COLO829 (cell line): ENCODE measurements at places on chromosomes 3 and 15.

DNA sequence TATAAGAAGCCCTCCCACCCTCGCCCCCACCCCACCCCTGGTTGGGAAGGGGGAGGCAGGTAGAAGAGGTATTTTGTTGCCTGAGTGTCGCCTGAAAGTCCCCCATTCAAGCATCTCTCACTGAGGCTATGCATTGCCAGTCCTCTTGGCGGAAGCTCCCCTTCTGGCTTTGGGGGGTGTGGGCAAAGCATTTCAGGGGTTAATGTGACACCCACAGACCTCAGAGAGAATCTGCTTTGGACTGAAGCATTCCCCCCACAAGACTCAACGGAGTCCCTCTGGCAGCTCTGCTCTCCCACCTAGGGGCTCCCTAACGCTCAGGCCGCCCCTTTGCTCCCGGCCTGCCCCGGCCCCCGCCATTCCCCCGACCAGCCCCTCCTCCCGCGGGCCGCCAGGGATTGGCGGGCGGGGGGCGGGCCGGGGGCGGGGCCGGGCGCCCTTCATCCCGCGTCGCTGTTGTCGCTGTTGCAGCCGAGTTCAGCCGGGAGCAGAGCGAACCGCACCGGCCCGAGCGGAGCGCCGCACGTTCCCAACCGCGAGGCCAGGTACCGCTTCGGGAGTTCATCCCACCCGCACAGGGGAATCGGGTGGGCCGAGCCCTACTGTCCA, at the start of gene SLC38A3:
Gene SLC38A3, plus strand, starts transcription at position 468 of the 609 bp plus-strand sequence. CDS start 8,929 bp downstream, outside the sequence.
- DNase-seq, result no peak

GRCh38 chr3:188320757-188321156, 166.8 kb downstream of the LPP start:
- no peak for DNase-seq

- no peak for DNase-seq
Observed at GRCh38 chr3:21390136-21390535, 360.9 kb downstream of the ZNF385D start.

DNA sequence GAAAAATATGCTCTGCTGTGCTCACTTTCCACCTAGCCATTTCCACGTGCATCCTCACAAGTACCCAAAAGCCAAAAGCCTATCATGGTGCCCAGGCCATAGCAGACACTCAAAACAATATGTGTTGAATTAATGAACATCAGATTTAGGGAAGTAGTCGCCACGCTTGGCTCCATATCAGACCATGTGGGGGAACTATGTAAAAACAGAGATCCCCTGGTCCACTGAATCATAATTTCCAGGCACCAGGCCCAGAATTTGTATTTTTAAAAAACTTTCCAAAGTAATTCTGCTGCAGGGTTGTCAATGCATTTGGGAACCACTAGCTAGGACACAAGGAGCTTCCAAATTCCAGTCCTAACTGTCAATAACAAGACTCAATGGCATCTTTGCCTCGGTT, 77.3 kb downstream of the CNTN3 start:
- DNase-seq, result no peak

- no peak for DNase-seq
Observed at GRCh38 chr15:78155355-78155939, 6.3 kb downstream of the IDH3A start.
